ENCODE measurements at places on chromosomes 13 and 19.
A peak's percentile ranks its signal among the peaks of the same experiment; 100 is the strongest.

DNA sequence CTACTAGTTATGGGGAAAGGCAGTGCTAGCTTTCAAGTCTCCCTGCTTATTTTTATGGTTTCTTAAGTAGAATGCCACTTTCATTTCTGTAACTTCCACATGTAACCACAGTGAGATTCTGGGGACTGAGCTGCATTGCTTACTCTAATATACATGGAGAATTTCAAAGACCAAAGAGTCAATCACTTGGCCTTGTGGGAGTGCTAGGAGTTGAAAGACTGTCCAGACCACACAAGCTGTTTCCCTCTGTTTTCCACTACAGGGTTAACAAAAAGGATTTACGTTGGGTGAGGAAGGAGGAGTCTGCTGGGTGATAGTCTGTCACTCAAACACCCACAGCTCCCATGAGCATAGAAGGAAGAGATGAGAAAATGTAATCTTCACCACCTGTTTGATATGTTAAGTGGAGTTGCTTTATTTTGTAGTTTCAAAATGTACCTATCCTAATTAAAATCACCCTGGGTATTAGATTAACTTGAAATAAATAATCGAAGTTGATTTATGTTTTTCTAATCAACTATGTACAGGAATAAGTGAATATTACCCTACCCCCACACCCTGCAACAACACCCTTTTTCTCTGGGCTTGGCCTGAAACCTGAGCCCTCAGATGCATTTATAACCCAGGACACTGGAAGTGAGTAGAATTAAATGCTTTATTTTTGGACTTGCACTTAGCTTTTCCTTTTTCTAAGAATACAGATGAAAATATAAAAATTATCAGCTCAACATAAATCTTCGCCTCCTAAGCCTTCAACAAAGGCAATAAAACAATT, 225.8 kb upstream of the SLC10A2 start:
- DNase-seq = no peak

GRCh38 chr19:13483215-13483614, 23.1 kb downstream of the CACNA1A start:
- DNase-seq = no peak

GRCh38 chr13:40137400-40137799, 481.9 kb downstream of the COG6 start:
- no peak for DNase-seq

DNA sequence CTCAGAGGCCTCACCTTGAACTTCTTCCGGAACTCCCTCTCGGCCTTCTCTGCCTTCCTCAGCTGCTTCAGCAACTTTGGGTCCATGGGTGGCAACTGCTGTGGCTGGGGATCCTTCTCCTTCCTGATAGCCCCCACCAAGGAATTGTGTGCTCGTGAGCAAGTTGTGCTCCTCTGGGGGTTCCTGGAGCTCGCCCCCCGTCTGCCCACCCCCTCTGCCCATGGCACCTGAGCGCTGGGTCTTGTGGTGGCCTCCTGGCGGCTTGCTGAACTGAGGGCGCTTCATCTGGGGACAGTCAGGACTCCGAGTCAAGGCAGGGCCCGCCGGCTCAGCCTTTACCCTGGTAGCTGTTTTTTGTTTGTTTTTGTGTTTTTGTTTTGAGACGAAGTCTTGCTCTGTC, 11.6 kb downstream of the PRAM1 start:
- no peak for DNase-seq

GRCh38 chr19:33725567-33725966, 71.1 kb upstream of the KCTD15 start:
- DNase-seq = no peak

DNA sequence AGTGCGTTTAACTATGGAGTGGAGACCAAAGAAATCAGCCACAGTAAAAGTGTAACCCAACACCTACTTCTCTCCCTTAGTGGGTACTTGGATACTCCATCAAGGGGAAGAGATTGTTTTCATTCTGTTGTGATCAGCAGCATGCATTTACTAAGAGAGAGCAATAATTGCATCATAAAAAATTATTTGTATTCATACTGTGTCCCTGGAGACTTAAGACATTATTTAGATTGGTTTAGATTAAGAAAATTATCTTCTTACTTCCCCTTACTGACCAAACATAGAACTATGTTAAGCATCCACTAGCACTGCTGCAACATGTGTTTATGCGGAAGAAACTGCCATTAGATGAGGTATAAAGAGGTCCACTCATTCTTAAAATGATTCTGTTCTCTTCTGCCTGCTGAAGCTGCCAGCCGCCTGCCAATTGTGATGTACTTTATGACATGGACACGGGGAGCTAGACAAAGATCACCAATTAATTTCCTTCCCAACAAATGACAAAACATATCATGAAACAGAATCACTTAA, 738.5 kb downstream of the DIAPH3 start:
- no peak for DNase-seq

DNA sequence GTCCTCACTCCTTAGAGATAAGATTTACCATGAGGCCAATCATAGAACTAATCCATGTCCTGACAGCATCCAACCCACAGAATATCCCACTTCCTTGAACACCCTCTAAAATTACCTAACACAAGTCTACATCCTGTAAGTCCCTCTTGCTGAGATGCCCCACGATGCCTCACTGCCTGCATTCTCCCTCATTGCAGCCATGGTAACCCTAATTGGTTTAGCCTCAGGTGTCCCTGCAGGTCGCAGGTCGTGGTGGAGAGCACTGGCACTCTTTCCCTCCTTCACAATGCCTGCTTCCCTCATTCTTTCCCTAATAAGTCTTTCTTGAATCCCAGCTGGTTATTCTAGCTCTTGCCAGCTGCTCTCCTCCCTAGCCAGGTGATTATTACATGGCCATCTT, 35.3 kb upstream of the MYO16 start:
- no peak for DNase-seq

DNA sequence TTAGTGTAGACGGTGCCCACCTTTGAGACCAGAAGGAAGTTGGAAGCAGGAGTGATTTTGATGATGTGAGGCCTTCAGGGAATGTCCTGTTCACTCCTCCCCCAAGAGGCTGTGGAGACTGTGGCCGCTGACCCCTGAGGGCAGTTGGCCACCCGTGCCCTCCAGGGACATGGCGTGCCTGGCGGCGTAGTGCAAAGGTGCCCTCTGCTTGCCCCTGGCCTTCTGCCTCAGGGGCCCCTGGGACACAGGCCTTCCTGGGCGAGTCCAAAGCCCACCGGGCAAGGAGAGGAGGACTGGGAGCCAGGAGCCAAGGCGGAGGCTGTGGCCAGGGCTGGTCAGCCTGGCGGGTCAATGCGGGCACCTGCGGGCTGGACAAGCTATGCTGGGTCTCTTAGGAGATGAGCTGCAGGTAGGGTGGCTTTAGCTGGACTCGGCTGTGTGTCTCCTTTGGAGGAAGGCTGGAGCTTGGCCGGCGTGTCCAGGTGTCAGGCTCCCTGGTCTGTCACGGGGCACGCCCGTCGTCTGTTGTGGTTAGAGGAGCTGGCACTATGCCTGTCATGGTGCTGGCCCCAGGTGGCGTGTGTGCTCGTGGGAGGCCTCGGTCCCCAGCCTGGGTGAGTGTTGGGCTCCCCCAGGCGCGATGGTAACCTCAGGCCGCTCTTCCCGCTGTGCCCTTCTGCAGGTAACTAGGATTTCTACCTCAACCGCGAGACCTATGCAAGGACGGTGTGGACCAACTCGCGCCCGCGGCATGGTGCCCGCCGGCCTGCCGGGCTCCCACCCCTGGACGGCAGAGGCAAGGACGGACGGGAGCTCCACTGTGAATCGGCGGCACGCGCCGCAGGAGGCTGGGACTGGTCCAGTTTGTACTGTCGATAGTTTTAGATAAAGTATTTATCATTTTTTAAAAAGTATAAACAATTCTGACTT, 6.8 kb downstream of the PLEKHJ1 start:
- no peak for DNase-seq

DNA sequence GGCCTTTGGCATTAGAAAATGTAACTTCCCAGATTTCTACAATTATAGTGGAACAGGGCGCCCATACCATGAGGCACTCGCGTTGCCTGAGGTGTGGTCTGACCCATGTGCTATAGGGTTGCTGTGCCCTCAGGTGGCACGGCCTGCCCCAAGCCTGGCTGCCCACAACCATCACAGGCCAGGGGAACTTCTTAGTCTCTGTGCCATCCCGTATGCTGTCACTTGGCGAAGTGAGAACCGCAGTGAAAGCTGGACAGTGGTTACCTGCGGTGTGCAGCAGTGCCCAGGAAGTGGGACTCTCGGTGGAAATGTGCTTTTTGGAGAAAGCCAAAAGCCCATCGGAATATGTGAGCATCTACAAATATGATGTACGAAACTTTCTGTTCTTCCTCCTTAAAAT, 88.2 kb upstream of the GPR183 start:
- DNase-seq = no peak

DNA sequence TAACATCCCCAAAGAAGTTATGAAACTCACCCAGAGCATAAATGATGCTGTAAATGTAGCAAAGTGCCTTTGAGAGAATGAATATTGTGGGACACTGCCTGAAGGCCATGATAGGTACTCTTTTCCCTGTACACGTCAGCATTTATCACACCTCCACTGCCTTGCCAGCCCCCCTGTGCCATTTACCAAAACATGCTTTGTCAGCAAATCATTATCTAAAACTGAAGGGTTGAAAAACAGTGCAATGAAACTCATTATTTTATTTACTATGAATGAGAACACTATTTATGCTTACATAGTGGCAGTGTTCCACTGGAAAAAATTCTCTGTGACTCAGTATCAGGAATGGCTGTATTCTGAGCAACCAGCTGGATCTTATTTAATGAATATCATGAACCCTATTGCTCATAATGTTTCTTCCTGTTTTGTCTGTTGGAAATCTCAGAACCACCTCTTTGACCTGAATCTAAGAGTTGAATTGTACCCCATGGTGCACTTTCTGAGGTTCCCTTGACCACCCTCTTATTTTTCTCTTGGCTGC, 564.1 kb downstream of the DCT start:
- DNase-seq = no peak

DNA sequence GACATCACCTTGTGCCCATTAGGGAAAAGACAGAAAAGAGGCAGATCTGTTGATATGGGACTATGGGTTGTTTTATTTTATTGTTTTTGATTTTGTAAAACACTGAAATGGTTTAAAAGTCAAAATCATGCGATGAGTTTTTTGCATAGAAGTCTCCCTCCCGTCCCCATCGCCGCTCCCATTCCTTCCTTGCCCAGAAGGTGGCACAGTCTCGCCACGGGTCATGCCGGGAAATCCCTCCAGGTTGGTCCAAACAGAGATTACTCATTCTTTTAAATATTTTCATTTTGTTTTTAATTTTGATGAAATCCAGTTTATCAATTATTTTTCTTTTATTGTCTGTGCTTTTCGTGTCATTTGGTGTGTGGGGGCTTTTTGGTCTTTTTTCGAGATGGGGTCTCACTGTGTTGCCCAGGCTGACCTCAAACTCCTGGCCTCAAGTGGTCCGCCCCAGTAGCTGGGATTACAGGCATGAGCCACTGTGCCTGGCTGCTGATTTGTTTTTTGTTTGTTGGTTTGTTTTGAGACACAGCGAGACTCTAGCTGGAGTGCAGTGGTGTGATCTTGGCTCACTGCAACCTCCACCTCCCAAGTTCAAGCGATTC, 9.2 kb downstream of the PGPEP1 start:
- peak; percentile 20 for DNase-seq

DNA sequence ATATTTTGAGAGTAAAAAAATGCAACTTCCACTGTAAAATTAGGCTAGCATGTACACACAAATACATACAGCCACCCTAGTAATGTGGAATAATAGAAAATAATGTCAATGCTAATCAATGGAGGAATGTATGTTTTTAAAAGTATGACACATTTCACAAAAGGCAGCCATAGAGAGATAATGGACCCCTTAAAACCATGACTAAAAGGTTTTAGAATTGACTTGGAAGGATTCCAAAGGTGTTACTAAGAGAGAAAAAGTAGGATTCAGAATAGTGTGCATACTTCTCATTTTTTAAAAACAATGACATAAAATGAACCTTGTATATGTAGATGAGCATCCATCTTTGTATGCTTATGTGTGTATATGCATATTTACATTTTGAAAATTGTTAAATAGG, 597.9 kb upstream of the PCDH9 start:
- DNase-seq = no peak

GRCh38 chr13:76043874-76044273, 407.7 kb downstream of the LMO7 start:
- no peak for DNase-seq

- no peak for DNase-seq
Measured at GRCh38 chr13:111011899-111012298, 97.0 kb upstream of the ANKRD10 start.

- no peak for DNase-seq
Measured at GRCh38 chr19:50204811-50205675, 1.6 kb downstream of the MYH14 start.

- no peak for DNase-seq
Measured at GRCh38 chr13:90565985-90566713, 781.3 kb upstream of the MIR17HG start.

DNA sequence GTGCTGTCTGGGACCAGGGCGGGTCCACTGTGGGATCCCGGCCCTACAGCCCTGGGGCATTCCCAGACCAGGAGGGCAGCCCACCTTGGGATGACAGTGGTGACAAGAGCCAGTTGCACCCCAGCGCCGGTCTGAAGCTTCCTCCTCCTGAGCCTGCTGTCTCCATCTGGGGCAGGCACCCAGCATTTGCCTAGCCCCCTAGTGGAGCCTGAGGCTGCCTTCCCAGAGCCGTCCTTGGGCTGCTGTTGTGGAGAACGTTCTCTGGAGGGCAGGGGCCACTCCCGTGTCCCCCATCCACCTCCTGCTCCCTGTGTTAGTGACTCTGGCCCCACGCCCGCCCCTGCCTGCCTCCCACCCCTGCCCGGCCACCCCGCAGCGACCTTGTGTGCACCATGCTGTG, 148.5 kb downstream of the KDM4B start:
- no peak for DNase-seq

- no peak for DNase-seq
Measured at GRCh38 chr13:39406688-39407087, 196.3 kb downstream of the LHFPL6 start.

DNA sequence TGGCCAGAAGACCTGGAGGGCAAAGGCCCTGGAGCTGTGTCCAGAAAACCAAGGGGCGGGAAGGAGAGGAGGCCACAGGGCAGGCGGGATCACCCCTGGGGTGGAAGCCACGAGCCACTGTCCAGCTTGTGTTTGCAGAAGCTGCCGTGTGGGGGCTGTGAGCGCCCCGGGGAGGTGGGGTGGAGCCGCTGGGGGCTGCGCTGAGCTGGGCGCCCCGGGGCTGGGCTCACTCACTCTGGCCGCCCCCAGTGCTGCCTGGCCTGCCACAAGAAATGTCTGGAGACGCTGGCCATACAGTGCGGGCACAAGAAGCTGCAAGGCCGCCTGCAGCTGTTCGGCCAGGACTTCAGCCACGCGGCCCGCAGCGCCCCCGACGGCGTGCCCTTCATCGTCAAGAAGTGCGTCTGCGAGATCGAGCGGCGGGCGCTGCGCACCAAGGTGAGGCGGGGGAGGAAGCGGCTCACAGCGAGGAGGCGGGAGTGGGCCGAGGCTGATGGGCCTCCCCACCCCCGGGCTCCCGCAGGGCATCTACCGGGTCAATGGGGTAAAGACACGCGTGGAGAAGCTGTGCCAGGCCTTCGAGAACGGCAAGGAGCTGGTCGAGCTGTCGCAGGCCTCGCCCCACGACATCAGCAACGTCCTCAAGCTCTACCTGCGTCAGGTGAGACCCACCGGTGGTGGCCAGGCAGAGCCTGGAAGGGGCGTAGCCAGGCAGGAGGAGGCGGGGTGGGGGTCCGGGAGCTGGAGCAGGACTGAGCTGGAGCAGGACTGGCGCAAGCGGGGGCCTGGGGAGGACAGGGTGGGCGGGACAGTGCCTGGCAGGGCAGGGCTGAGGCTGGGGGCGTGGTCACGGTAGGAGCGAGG, 13.6 kb downstream of the POLR2E start:
- no peak for DNase-seq

- no peak for DNase-seq
Measured at GRCh38 chr13:113423520-113424163, 29.6 kb downstream of the ADPRHL1 start.

GRCh38 chr19:10270616-10271394, at the start of gene ICAM1:
ICAM1 (plus strand) TSS chr19:10271120; CDS start chr19:10271160, 40 bp downstream.
- DNase-seq = peak; percentile 89

Data from CD4-positive, alpha-beta T cell treated with Interleukin-21 for 1 hour (primary cell).